ENCODE measurements at places on chromosomes 4 and X.

DNA sequence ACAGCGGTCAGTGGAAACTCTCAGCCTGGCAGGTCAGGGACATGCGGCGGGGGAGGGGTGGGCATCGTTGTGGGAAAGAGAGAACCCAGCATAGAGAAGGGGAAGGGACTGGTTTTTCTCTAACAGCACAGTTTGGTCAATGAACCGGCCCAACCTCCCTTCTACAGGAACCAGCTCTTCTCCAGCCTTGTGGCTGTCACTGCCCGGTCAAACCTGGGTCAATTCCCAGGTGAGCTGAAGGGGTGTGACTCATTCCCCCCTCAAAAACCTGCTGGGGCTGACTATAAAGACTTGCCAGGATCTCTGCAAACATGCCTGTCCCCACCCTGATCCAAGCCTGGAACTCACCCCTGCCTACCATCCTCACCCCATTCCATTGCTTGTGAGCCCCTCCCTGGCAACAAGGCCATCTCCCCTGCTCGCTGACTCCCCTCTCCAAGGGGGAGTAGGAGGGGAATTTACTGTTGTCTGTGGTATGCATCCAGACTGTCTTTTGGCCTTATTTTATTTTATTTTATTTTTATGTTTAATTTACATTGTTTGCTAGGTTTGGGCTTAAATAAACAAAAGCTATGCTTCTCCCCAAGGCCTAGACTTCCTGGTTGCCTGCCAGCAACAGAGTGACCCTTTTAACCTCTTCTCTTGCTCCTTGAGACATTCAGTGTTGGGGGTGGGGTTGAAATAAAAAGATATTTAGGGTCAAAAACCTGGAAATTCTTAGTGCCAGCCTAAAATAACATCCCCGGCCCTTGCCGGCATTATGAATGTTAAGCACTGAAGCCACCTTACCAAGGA, 49.6 kb downstream of the TSC22D3 start:
- DNase-seq = no peak

- peak; percentile 95 for DNase-seq
Observed at GRCh38 chr4:120692964-120693363, 229.6 kb downstream of the PRDM5 start.

- DNase-seq = no peak
Observed at GRCh38 chrX:155218777-155219176, 2.5 kb downstream of the VBP1 start.

GRCh38 chr4:7487502-7487901, 52.8 kb upstream of the PSAPL1 start:
- DNase-seq = no peak

GRCh38 chr4:11743236-11743635, 314.5 kb upstream of the HS3ST1 start:
- no peak for DNase-seq

DNA sequence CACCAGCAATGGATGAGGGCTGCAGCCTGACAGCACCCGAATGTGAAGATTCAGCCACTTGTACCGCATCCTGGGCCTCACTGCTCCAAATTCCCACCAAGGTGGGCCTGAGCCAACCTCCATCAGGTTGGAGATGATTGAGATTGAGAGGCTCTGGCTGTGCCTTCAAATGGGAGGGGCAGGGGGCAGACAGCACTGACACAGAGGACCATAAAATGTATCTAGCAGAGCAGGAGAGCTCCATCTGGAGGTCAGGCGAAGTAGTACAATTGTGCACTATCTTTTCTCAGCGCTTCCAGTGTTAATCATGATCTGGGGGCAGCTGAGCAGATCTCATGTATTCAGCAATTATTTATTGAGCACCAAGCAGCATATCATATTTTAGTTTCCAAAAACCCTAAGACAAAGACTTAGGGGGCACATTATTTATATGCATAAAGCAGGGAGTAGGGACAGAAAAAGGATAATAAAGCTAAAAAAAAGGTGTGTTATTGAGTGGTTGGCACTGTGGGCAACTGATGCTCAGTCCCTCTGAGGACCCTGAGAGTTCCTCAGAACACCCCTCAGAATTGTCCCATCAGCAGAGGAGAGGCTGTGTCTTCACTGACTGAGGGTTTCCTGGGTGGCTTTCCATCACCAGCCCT, 31.6 kb upstream of the C1QTNF7 start:
- DNase-seq = peak; percentile 65

GRCh38 chr4:82957045-82957444, 53.6 kb downstream of the LIN54 start:
- DNase-seq = no peak

DNA sequence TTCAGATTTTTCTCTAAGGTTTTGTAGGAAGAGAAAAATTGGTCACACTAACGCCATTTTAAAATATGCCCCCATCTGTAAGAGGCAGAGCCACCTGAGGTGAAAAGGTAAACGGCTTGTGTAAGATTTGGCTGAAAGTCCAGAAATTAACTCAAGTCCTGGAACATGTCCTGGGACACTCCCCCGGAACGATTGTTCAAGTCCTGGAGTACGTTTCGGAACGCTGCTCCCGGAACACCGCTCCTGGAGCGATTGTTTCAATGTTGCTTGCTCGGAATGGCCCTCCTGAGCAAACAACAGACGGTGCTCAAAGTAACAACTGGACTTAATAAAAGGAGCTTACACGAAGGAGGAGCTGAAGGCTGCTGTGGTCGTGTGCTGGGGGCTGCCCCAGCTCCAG, 796.5 kb upstream of the SLIT2 start:
- no peak for DNase-seq

- DNase-seq = no peak
Observed at GRCh38 chr4:188658958-188659522, 519.8 kb downstream of the TRIML1 start.

- DNase-seq = no peak
Observed at GRCh38 chr4:175927121-175927520, 115.1 kb upstream of the GPM6A start.

DNA sequence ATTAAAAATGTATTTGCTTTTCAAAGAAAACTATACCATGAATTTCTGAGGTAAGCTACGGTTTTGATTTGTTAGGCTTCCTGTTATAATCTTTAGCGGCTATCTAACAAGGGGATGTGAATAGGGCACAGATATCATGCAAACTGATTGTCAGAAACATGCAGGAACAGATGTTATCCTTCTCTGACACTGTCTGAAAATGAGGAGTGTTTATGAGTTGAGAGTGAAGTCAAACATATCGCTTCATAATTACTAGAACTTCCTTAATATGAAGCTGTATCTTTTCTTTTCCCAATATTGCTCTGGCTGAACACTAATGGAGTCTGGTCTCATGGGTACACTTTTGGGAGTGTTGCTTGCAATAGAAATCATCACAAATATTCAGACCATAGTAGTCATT, 16.3 kb upstream of the SULT1B1 start:
- no peak for DNase-seq

GRCh38 chr4:146957237-146957636, 11.6 kb upstream of the TTC29 start:
- DNase-seq = peak; percentile 68

DNA sequence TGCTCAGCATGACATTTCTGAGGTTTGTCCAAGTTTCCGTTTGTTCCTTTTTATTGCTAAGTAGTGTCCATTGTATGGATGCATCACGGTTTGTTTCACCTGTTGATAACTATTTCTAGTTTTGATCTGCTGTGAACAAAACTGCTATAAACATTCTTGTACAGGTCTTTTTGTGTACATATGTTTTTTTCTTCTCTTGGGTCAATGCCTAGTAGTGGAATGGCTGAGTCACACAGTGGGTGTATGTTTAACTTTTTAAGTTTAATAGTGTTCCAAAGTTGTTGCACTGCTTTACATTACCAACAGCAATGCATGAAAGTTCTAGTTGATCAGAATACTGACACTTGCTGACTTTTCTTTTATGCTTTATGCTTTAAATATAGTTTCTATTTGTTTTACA, 76.7 kb downstream of the MAOB start:
- DNase-seq = peak; percentile 5

GRCh38 chr4:146053891-146054290, 115.3 kb upstream of the ZNF827 start:
- DNase-seq = no peak

DNA sequence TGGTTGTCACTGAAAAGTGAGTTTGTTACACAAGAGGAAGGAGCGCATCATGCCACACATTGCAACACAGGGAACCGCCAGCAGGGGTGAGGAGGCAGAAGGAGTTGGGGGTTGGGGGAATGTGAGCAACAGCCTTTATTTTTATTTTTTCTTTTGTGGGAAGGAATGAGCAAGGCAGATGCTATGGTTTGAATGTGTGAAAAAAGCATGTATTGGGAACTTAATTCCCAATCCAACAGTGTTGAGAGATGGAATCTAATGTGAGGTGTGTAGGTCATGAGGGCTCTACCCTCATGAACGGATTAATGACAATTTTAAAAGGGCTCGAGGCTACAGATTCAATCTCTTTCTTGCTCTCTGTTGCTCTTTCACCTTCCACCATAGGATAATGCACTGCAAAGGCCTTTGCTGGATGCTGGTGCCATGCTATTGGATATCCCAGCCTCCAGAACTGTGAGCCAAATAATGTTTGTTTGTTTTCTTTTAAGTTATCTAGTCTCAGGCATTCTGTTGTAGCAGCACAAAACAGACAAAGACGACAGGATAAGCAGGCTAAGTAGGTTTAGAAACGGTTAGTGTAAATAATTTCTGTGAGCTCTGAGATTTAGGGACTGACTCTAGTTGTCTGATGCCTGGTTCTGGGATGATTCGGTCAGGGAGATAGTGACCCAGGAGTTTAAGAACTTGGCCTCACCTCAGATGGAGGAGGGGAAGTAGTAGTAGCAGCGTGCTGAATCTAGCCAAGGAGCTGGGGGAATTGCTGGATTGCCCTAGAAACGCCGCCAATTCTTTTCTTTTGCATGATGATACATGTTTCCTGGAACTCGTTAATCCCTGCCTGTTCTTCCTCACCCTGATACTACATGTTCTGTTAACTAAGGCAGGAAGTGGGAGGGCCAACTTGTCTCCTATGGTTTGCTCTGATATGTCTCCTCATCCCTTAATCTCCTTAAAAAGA, 156.6 kb upstream of the CTSO start:
- peak; percentile 69 for DNase-seq

GRCh38 chrX:10769195-10769594, 148.8 kb upstream of the MID1 start:
- peak; percentile 46 for DNase-seq

- DNase-seq = no peak
Observed at GRCh38 chr4:36310793-36311192, 29.4 kb downstream of the DTHD1 start.

DNA sequence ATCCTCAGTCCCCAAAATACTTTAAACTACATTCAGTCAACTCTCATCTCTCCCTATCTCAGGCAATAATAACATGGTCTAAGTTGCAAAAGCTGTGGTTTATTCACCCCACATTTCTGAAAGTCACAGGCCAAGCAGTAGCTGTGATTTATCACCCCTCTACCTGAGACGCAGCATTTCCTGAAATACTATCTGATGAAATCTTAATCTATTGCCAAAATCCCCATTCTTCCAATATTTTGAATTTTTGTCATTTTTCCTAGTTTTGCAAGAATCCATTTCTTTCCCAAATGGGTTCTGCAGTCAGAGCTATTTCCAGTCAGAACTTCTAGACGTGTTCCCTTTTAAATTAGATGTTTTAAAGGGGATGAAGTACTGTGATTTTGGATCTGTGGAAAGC, 148.3 kb downstream of the BANK1 start:
- DNase-seq = no peak

GRCh38 chr4:42925921-42926320, 33.4 kb downstream of the GRXCR1 start:
- no peak for DNase-seq

- DNase-seq = no peak
Observed at GRCh38 chrX:56309881-56310280, 77.7 kb downstream of the KLF8 start.

- DNase-seq = no peak
Observed at GRCh38 chrX:94655180-94655579, 981.2 kb downstream of the FAM133A start.

GRCh38 chr4:128907981-128908380, 98.5 kb downstream of the JADE1 start:
- no peak for DNase-seq

GRCh38 chr4:142121448-142122350, 485.3 kb downstream of the IL15 start:
- DNase-seq = peak; percentile 67

GRCh38 chr4:104944596-104944995, 202.1 kb upstream of the TET2 start:
- DNase-seq = no peak

DNA sequence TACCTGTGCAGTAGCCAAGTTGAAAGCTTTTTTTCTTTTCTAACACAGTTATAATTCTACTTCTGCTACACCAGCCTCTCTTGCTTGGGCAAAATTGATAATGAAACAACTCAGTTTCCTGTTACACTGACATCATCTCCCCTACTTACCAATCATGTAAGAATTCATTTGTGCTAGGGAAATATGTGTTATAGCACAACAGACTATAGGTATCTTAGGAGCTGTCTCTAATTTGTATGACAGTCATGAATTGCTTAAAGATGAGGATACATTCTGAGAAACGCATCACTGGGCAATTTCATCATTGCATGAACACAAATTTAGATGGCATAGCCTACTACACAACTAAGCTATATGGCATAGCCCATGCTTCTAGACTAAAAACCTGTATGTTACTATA, 246.3 kb upstream of the ANKRD50 start:
- peak; percentile 69 for DNase-seq

DNA sequence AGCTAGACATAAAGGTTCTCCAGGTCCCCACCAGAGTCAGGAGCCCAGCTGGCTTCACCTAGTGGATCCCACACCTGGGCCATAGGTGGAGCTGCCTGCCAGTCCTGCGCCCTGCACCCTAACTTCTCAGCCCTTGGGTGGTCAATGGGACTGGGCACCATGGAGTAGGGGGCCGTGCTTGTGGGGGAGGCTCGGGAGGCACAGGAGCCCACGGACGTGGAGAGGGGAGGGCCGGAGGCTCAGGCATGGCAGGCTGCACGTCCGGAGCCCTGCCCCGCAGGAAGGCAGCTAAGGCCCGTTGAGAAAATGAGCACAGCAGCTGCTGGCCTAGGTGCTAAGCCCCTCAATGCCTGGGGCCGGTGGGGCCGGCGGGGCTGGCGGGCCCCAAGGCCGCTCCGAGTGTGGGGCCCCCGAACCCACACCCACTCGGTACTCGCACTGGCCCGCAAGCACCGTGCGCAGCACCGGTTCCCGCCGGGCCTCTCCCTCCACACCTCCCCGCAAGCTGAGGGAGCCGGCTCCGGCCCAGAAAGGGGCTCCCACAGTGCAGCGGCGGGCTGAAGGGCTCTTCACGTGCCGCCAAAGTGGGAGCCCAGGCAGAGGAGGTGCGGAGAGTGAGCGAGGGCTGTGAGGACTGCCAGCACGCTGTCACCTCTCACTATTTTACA, 291.1 kb downstream of the KLHL4 start:
- DNase-seq = no peak

DNA sequence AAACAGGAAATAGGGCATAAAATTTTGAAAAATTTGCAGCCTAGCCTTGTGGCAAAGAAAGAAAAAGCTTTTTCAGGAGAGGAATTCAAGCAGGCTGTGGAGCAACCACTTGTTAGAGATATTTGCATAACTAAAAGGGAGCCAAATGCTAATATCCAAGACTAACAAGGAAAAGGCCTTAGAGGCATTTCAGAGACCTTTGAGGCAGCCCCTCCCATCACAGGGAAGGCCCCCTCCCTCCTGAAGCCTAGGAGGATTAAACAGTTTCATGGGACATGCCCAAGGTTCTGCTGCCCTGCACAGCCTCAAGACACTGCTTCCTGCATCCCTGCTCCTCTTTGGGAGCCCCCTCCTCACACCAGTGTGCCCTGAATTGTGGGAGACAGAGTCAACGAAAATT, 275.4 kb upstream of the SFRP2 start:
- no peak for DNase-seq

GRCh38 chr4:54877006-54877405, 219.2 kb downstream of the KIT start:
- DNase-seq = no peak

- DNase-seq = peak; percentile 21
Observed at GRCh38 chrX:81201071-81201470, 642 bp downstream of the HMGN5 start.

Measured in fibroblast of pulmonary artery (primary cell).